H9 (cell line): ENCODE measurements at places on chromosomes 1 and 21. TPM values are rescaled to one million over a fixed set of nuclear protein-coding genes. Genes with fewer than 3 reads are reported as not detected.

DNA sequence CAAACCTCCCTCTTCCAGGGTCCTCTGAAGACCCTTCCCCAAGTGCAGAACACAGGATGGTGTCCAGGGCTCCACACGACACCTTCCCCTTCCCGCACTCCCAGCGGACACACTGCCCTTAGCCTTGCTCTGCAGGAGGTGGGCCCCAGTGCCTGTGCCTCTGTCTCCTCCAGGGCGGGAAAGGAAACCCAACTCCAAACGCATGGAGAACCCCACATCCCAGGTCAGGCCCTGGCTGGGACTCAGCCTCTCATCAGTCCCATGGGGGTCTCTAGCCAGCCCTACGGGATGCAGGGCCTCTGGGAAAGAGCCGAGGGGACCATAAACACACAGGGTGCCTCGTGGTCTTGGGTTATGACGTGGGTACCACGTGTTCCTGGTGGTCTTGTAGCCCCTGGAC, 5.6 kb upstream of the SMYD3 start:
- H3K4me3 ChIP-seq = no peak overlapping the region
- no peaks in the 10 kb centered on the region for H3K27me3 ChIP-seq
- no peak overlapping the region for H3K27ac ChIP-seq
- 0 out of 2 replicates have a peak, but pooled peaks cover 3% of the 10 kb centered on the region for H3K36me3 ChIP-seq
- no peaks in the 10 kb centered on the region for H3K4me1 ChIP-seq
- no peak for DNase-seq

DNA sequence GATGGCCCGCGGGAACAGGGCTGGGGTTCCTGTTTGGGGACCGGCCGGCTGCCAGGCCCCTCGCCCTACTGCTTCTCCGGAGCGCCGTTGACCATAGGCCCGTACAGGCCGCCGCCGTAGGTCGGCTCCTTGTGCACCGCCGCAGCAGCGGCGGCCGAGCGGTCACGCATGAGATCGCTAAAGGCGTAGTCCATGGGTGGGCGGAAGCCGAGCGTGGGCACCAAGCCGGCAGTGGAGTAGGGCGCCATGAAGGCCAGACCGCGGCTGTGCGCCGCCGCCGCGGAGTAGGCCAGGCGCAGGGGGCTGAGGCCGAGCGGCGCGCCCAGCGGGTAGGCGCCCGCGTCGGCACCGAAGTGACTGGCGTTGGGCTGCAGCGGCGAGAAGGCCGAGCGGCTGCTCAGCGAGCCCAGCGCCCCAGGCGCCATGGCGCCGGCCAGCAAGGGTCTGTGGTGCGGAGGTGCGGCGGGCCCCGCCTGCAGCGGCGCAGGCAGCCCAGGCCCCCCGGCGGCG, 4.6 kb downstream of the DMRTA2 start:
- peaks cover 2% of the 10 kb centered on the region; the same call in 1 of the 2 replicates for H3K36me3 ChIP-seq
- H3K27ac ChIP-seq = no peak overlapping the region
- H3K4me3 ChIP-seq = peak overlapping the region; percentile 49
- peaks cover 98% of the 10 kb centered on the region for H3K27me3 ChIP-seq
- peak; percentile 50 for DNase-seq

DNA sequence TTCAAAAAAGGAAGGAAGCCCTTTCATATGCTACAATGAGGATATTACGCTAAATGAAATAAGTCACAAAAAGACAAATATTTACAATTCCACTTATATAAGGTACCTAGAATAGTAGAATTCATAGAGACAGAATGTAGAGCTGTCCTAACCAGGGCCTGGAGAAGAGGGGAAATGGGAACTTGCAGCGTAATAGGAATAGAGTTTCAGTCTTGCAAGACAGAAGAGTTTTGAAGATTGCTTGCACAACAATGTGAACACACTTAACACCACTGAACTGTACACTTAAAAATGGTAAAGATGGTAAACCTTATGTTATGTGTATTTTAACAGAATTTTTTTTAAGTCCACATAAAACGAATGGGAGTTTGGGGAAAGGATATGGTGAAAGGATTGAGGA, 2.9 kb downstream of the CD1B start:
- no peak overlapping the region for H3K27ac ChIP-seq
- H3K4me1 ChIP-seq = no peaks in the 10 kb centered on the region
- no peak overlapping the region for H3K4me3 ChIP-seq
- no peak for DNase-seq
- no peaks in the 10 kb centered on the region for H3K36me3 ChIP-seq

DNA sequence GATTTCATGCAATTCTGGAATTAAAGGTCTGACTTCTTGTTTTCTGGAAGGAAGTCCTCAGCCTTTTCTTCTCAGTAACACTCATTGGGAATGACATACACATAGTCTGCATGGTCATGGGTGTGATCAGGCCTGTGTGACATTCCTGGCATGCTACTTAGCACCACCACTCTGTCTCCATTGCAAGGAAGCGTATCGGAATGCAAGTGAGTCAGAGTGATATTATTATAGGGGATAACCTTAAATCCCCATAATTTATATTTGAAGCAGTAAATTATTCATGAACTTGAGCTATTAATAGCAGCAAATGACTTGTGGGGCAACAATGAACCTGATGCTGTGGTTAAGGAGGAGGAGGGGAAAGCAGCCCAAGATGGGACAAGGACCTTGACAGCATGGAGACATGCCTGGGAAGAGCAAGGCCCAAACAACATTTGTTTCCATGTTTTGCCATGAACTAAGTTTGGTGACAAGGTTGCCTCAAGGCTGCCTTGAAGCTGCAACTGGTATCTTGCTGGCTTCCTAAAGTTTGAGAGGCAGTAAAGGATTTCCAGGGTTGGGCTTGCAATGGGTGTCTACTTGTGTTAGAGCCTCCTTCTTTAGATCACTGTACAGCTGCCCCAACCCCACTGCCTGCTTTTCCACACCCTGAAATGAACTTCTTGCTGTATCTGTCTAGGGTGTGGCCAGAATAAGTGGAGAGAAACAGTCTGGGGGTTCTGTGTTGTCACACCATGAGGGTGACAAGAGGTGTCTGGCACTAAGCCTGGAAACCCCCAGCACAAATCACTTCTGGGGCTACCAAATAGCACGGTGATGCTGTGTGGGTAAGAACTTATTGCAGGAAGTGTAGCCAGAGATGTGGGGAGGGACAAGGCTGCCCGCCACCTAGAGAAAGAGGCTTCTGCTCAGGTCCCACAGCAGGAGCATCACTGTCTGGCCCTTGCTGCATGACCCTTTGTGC, 4.6 kb downstream of the MAB21L3 start:
- no peak overlapping the region for H3K27ac ChIP-seq
- H3K4me3 ChIP-seq = no peak overlapping the region
- no peak for DNase-seq
- H3K4me1 ChIP-seq = no peaks in the 10 kb centered on the region
- H3K36me3 ChIP-seq = no peaks in the 10 kb centered on the region
- no peaks in the 10 kb centered on the region for H3K27me3 ChIP-seq

- H3K4me1 ChIP-seq = no peaks in the 10 kb centered on the region
- H3K36me3 ChIP-seq = no peaks in the 10 kb centered on the region
- H3K27ac ChIP-seq = no peak overlapping the region
- no peaks in the 10 kb centered on the region for H3K27me3 ChIP-seq
- no peak overlapping the region for H3K4me3 ChIP-seq
- DNase-seq = no peak
Observed at GRCh38 chr1:48200166-48200900, 22.2 kb upstream of the SLC5A9 start.

DNA sequence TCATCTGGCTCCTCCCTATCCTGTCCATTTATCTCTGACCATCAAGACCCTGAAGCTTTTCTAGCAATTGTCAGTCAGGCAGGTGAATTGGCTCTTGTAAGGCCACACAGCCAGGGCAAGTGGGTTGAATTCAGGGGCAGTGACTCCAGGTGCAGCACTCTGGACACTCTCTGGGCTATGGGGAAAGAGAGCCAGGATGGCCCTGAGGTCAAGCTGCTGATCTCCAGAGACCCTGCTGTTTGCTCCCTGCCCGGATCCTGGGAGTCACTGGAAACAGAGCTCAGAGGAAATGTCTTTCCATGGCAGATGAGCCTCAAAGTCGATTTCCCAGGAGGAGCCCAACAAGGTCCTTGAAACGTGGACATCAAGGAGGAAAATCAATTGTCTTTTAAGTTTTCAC, 184.4 kb downstream of the C1orf94 start:
- no peaks in the 10 kb centered on the region for H3K27me3 ChIP-seq
- no peak overlapping the region for H3K4me3 ChIP-seq
- H3K36me3 ChIP-seq = no peaks in the 10 kb centered on the region; the same call in 1 of the 2 replicates
- H3K4me1 ChIP-seq = no peaks in the 10 kb centered on the region
- peak; percentile 8 for DNase-seq

- H3K4me3 ChIP-seq = no peak overlapping the region
- DNase-seq = no peak
- no peaks in the 10 kb centered on the region for H3K36me3 ChIP-seq
- no peaks in the 10 kb centered on the region for H3K27me3 ChIP-seq
Observed at GRCh38 chr1:159988006-159988405, 34.0 kb upstream of the SLAMF9 start.

The C1orf87 gene
- total RNA-seq = 0.15 and 0.33 TPM in 2 replicates

The RPS6KC1 gene
- total RNA-seq = 15.9 and 16.9 TPM in 2 replicates
